Activated T-helper 2 cell treated with anti-CD3 and anti-CD28 coated beads, Interferon-gamma antibody, Interleukin-2, Interleukin-4, amounts not matched to agents 10 μg/mL and 5 μg/mL and 100 μg/mL, durations not matched to agents 14 hours and 24 hours and 36 hours (primary cell): ENCODE measurements at places on chromosomes 5 and 9. TPM values are rescaled to one million over a fixed set of nuclear protein-coding genes. Genes with fewer than 3 reads are reported as not detected.

SHISAL2B gene
- not detected in 2 replicates for total RNA-seq

PAX5 gene
- 0.11 and 0.34 TPM in 2 replicates for total RNA-seq

KIAA0825 gene
- 0.32 and 0.62 TPM in 2 replicates for total RNA-seq

ADAMTSL2 gene
- not detected in 2 replicates for total RNA-seq

CANX gene
- 603 and 609 TPM in 2 replicates for total RNA-seq

DDX46 gene
- total RNA-seq = 75.2 and 83.9 TPM in 2 replicates

IFNB1 gene
- total RNA-seq = not detected in 2 replicates

C8G gene
- 0.76 and 0.89 TPM in 2 replicates for total RNA-seq

GFI1B gene
- not detected in 2 replicates for total RNA-seq

FOXI1 gene
- total RNA-seq = not detected in 2 replicates

KIF27 gene
- 2.3 and 2.7 TPM in 2 replicates for total RNA-seq

DNA sequence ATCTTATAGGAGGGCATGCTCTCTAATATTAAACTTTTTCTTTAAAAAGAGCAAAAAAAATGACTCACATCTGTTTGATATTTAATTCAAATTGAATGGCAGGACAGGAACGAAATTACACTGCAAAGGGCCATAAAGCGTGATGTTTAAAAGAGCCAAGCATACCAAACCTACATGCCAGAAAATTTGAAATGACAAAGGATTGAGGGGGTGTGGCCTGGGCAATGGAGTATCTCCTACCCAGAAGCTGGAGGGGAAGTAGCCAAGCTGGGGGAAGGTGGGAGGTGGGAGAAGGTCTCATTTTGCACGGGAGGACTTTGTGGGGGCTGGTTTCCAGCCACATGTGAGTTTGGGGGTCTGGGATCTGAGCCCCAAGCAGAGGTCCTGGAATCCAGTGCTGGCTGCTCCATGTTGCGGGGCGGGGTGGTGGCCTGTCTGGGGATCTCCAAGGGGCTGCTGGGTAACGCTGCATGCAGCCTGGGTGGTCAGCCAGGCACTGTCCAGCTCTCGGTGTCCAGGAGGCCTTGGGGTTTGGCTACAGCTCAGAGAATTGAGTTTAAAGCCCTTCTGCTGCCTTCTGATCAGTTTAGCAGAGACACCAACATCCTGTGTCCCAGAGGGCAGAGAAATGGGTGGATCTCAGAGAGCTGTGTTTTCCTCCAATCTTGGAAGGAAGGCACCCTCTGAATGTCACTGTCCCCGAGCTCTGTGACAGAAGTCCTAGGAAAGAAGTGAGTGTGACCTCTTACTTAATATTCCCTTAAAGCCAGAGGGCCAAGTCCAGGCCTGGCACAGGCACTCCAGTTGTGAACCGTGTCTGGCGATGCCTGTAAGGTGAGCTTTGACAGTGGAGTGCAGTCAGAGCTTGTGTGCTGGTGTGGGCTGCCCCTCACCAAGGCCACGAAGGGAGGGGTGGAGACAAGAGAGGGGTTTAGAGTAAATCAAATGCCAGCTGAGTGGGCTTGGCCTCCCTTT, 7.6 kb downstream of the DCANP1 start:
- peak; percentile 5 for DNase-seq
- H3K4me1 ChIP-seq = no peaks in the 10 kb centered on the region
- no peak overlapping the region for H3K27ac ChIP-seq
- H3K27me3 ChIP-seq = peaks cover 14% of the 10 kb centered on the region
- no peaks in the 10 kb centered on the region for H3K36me3 ChIP-seq

- no peak overlapping the region for H3K4me3 ChIP-seq
- no peak overlapping the region for H3K27ac ChIP-seq
- no peaks in the 10 kb centered on the region for H3K4me1 ChIP-seq
- DNase-seq = no peak
- no peaks in the 10 kb centered on the region for H3K27me3 ChIP-seq
These were observed 26.6 kb downstream of the SGTB start for GRCh38 chr5:65695162-65695755.

DNA sequence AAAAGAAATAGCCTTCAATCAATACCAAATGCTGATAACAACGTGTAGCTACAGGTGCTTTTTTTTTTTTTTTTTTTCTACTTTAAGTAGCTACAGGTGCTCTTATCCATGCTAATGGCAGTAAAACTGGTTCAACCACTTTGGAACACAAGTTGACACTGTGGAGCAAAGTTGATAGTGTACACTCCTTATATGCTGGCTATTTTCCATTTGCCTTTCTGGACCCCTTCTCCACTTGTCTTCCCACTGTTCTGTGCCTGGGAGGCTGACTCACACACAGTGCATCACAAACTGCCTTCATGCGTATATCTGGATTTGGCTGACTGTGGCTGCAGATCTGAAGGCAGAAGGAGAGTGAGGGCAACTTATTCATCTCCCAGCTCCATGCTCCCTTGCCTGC, 247.9 kb downstream of the MSX2 start:
- H3K27me3 ChIP-seq = no peaks in the 10 kb centered on the region
- no peak overlapping the region for H3K27ac ChIP-seq
- DNase-seq = no peak
- H3K4me3 ChIP-seq = no peak overlapping the region

DNA sequence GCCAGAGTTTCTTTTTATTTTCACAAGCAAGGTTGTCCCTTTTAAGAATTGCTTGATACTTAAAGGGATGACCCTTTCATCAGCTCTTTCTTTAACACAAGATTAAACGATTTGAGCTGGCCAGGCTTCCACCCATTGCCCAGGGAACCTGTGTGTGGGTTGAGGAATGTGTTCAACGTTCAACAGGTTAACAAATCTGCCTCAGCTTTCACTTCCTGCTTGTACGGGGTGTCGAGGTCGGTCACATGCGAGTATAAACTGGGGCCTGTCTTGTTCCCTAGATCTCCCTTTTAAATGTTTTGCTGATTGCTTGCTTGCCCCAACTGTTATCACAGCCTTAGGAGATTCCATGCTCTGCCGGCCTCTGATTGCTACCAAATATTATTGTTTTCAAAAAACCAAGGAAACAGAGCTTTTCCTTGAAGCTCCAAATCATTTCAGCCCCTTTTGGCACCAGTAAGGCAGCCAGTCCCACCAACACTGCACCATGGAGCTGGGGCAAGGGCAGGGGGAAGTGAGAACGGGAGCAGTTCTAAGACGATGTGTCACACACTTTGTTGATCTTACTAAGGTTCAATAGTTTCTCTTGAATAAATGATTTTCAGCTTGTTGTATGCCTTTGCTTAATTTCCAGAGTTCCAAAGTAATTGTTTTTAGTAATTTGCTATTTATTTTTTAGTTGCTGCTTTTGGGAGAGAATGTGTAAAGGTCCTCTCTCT, 10.7 kb upstream of the CLK4 start:
- peaks cover 5% of the 10 kb centered on the region for H3K27me3 ChIP-seq
- H3K27ac ChIP-seq = no peak overlapping the region
- H3K4me1 ChIP-seq = no peaks in the 10 kb centered on the region

DNA sequence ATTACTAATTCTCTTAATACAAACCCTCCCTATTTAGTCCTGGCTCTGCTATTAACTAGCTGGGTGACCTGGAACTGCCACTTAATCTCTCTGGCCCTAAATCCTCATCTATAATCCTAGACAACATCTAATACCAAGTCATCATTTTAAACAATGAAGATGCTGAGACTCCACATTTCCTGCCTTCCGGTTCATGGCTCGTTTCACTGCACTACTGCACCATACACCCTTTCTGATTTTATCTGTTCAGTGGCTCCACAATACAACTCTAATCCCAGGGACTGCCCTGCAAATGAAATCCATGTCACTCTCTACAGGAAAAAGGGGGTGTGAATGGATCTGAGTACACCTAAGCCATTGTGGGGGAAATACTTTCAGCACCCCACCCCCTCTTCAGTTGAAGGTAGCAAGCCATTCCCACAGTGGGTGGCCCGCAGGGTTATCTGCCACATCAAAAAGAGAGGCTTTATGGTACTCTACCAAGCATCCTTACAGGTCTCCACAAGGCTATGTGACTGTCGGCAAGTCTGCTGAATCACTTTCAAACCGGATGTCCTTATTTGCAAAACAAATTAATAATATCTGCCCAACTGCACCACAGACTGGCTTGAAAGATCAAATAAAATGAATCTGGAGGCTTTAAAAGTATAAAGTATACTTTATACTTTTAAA, 89.5 kb downstream of the EPB41L4A start:
- peaks cover 15% of the 10 kb centered on the region for H3K27me3 ChIP-seq
- H3K36me3 ChIP-seq = no peaks in the 10 kb centered on the region
- no peak overlapping the region for H3K4me3 ChIP-seq
- no peak for DNase-seq

DNA sequence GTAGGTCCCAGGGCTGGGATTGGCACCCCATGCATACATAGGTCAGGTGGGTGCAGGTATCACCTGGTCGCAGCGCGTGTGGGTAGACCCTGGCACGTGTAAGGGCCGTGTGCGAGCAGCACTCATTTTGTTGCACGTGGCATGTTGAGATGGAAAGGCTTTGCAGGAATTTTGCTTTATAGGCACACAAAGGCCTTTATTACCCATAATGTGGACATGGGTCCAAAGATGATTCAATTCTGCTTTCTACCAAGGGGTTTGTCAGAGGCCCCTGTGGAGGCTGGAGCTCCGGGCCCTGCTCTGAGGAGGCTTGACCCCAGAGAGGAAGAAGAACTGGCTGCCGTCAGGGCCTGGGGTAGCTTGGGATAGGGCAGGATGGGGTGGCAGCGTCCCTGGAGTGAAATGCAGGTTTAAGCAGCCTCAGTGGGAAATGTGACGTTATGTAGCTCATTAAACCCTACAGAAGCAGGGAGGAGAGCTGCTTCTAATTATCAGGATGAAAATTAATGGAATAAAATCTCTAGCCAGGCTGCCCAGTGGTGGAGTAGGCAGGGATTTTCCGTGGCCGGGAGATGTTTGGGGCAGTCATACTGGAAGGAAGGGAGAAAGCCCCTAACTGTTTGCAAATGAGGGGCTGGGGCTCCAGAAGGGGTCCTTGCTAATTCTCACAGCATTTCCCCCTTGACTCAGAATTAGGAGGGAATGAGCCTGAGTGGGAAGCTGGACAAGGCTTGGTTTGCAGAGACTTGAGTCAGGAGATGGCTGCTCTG, 103.3 kb upstream of the PITX1 start:
- no peak overlapping the region for H3K27ac ChIP-seq
- H3K4me3 ChIP-seq = no peak overlapping the region
- no peaks in the 10 kb centered on the region for H3K4me1 ChIP-seq
- no peaks in the 10 kb centered on the region for H3K36me3 ChIP-seq
- no peaks in the 10 kb centered on the region for H3K27me3 ChIP-seq

DNA sequence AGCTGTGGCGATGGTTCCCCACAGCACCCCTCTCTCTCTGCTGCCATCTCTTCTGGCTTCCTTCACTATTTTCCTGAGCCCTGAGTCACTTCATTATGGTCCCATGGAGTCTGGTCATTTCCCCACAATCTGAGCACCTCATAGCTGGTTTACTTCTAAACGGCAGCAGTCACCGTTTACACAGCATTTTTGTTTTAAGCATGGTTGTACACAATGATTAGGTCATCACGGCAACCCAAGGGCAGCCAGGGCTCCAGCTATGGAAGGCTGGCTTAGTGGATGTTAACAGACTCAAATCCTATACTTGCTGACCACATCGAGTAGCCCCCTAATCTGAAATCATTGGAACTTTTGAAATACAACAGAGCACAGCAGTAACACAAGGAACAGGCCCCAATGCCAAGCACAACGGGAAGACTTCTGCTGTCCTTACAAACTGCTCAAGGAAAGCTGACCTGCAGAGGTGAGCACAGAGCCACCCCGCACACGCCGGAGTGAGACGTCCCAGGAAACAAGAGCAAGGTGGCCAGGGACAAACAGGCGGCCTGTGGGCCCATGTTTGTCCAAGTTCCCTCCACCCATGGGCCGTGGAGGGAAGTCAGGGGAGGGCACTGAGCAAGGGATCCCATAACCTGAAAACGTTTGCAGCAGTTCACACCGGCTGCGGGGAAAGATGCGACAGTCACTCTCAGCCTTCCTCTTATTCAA, 22.9 kb downstream of the CAMSAP1 start:
- H3K27me3 ChIP-seq = no peaks in the 10 kb centered on the region
- DNase-seq = no peak
- no peaks in the 10 kb centered on the region for H3K36me3 ChIP-seq
- H3K4me1 ChIP-seq = peaks cover 36% of the 10 kb centered on the region
- no peak overlapping the region for H3K4me3 ChIP-seq
- H3K27ac ChIP-seq = no peak overlapping the region

- peaks cover 9% of the 10 kb centered on the region for H3K27me3 ChIP-seq
- no peak overlapping the region for H3K4me3 ChIP-seq
- H3K27ac ChIP-seq = no peak overlapping the region
- DNase-seq = no peak
- H3K4me1 ChIP-seq = no peaks in the 10 kb centered on the region
These were observed 147.8 kb downstream of the SLC24A2 start for GRCh38 chr9:19641046-19641445.

- no peaks in the 10 kb centered on the region for H3K4me1 ChIP-seq
- DNase-seq = no peak
- no peak overlapping the region for H3K27ac ChIP-seq
- H3K27me3 ChIP-seq = no peaks in the 10 kb centered on the region
- H3K4me3 ChIP-seq = no peak overlapping the region
- H3K36me3 ChIP-seq = no peaks in the 10 kb centered on the region
These were observed 173.2 kb upstream of the CDH10 start for GRCh38 chr5:24817966-24818365.

DNA sequence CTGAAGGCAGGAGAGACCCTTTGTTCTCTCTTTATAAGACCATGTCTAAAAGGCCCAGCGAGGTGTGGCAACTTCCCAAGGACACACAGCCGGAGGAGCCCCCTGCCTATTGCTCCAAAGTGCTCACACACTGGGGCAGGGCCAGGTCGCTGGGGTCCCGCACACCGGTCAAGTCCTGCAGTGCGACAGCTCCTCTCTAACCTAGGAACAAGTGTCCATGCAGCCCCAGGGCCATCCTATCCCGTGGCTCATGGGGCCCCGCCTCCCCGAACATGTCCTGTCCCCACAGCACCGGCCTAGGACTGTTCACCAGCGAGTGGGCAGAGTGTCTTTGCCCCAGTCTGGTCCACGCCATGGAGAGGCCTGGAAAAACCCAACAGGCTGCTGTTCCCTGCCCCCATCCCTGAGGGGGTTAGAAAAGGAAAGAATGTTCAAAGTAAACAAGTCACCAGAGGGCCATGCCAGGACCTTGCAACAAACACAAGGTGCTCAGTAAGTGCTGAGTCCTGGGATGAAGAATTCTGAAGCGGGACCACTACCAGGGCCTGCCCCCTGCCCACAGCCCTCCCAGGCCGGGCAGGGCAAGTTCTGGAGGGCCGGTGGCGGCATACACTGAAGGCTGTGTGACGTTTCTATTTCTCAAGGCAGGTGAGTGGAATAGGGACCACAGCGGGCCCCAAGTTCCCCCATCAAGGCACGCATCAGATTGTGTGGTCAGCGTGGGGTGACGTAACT, 938 bp downstream of the NINJ1 start:
- H3K4me3 ChIP-seq = peak overlapping the region; percentile 90

DNA sequence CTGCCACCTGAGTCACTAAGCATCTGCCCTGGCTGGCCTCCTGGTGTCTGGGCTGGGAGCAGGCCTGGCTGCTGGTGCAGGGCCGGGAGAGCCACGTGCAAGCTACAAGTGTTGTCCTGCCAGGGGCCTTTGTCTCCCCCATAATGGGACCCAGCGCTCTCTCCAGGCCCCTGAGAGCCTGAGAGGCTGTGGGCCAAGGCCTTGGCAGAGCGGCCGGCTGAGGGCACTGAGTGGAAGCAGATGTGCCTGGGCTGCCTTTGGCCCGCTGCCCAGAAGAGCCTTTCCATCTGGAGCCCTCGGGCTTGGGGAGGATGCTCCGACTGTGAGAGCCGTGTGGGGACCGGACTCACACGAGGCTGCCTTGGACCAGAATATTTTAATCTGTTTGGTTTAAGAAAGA, 185.5 kb downstream of the RGS3 start:
- H3K27me3 ChIP-seq = peaks cover 6% of the 10 kb centered on the region
- H3K4me3 ChIP-seq = no peak overlapping the region
- peaks cover 8% of the 10 kb centered on the region for H3K4me1 ChIP-seq
- H3K36me3 ChIP-seq = no peaks in the 10 kb centered on the region
- no peak overlapping the region for H3K27ac ChIP-seq
